ENCODE measurements at places on chromosomes 3 and 15.

GRCh38 chr3:3782457-3782856 is 16.8 kb upstream of the LRRN1 start:
- no peak for DNase-seq

- peak; percentile 32 for DNase-seq
Observed at GRCh38 chr3:69439643-69440270, 53.9 kb upstream of the FRMD4B start.

- DNase-seq: peak; percentile 37
Observed at GRCh38 chr15:85403745-85404144, 23.3 kb downstream of the AKAP13 start.

DNA sequence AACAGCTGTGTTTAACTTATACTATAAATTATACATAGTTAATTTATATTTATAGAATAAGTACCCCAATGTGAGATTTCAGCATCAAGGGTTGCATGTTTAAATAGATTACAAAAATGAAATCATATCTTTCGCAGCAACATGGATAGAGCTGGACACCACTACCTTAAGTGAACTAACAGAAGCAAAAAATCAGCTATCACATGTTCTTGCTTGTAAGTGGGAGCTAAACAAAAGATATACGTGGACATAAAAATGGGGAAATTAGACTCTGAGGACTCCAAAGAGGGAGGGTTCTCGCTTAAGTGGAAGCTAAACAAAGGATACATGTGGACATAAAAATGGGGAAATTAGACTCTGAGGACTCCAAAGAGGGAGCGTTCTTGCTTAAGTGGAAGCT is 626.5 kb upstream of the DPPA4 start:
- DNase-seq: no peak

GRCh38 chr3:102059145-102059943 is 210.0 kb downstream of the NFKBIZ start:
- DNase-seq: no peak

Measured in GM03348 (cell line).